GDM1 (cell line): ENCODE measurements at places on chromosomes 2 and 18.

GRCh38 chr2:30368258-30368657 is 78.8 kb upstream of the LCLAT1 start:
- no peak for DNase-seq

- DNase-seq, result no peak
Measured at GRCh38 chr2:16252891-16253290, 312.5 kb downstream of the MYCN start.

DNA sequence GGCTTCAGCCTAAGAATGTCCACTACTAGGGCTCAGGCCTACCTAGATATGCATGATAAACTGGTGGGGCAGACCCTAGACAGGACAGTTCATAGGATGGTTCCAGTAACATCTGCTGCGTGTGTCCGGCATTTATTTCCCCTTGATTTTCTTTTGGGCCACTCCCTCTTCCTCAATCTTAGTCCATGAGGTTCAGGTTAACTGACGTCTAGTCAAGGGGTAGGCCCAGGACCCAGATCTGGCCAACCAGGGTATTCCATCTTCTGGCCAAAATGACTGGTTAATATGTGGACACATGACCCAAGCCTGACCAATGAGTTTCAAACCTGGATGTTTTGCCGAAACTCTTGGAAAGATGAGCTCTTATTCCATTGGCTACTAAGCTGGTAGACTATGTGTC is 15.2 kb downstream of the TMEM247 start:
- no peak for DNase-seq

DNA sequence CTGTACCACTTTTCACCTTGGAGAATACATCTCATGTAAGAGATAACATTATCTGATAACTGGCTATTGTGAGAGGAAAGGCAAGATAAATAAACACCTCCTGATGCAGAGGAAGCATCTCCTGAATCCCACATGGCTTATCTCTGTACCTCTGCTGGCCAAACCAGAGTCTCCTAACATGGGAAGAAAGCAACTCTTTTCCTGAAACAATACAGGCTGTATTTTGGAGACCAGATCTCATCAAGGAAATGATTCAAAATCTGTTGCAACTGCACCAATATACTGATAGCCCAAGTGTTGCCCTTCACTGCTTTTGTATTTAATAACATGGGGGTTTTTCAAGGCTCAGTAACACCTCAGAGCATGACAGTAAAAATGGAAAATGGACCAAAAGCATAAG is 106.9 kb downstream of the MREG start:
- no peak for DNase-seq

- no peak for DNase-seq
Measured at GRCh38 chr2:221571551-221572218, 419 bp downstream of the EPHA4 start.

GRCh38 chr18:75105551-75106254 is 103.2 kb downstream of the PTGR3 start:
- DNase-seq, result no peak

DNA sequence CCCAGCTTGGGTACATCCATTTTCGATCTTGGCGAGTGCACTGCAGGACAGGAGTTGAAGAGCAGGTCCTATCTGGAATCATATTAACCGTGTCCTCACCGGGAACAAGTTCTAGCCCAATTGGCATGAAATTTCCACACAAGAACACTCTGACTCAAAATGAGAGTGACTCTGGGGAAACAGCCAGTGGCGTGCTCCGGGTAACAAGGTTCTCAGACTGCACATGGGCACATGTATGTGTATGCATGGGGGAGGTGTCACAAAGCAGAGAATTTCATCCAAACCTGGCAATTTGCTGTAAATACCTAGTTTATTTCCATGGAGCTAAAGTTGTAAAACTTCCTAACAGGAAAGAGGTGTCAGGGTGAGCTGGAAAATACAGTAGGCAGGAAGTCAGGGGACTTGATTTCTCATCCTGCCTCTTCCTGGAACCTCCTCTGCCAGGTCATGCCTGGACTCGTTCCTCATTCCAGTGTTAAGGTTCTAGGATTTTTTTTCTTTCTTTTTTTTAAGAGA is 1.7 kb downstream of the TUBB6 start:
- no peak for DNase-seq
